ENCODE measurements at places on chromosomes 16 and 17.

GRCh38 chr16:3046641-3047386 lies 453 bp downstream of the MMP25 start:
- peaks cover 27% of the 10 kb centered on the region for H3K4me1 ChIP-seq
- no peaks in the 10 kb centered on the region for H3K36me3 ChIP-seq
- peaks cover 37% of the 10 kb centered on the region for H3K27me3 ChIP-seq
- H3K27ac ChIP-seq: no peak overlapping the region
- no peak overlapping the region for H3K4me3 ChIP-seq
- no peak for DNase-seq

DNA sequence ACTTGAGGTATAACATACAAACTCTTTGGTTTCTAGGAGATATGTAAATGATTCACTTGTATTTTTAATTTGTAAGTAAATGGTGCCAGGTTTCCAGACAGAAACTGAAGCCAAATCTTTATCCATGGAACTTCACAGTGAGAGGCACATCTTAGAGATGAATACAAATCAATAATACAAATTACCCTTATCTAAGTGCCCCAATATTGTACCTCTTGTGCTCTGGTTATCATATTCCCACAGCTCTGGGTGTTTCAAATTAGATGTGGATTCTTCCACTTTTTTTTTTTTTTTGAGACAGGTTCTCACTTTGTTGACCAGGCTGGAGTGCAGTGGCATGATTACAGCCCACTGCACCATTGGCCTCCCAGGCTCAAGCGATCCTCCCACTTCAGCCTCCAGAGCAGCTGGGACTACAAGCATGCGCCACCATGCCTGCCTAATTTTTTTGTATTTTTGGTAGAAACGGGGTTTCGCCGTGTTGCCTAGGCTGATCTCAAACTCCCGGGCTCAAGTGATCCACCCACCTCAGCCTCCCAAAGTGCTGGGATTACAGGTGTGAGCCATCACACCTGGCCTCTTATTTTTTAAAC lies 38.0 kb upstream of the DHX40 start:
- no peaks in the 10 kb centered on the region for H3K27me3 ChIP-seq
- no peaks in the 10 kb centered on the region for H3K4me1 ChIP-seq
- H3K27ac ChIP-seq: no peak overlapping the region
- H3K36me3 ChIP-seq: no peaks in the 10 kb centered on the region

- peak overlapping the region; percentile 55 for H3K4me3 ChIP-seq
- DNase-seq: peak; percentile 56
- H3K36me3 ChIP-seq: no peaks in the 10 kb centered on the region
- H3K4me1 ChIP-seq: peaks cover 40% of the 10 kb centered on the region
- H3K27me3 ChIP-seq: no peaks in the 10 kb centered on the region
Measured at GRCh38 chr16:21600031-21600773, 825 bp downstream of the METTL9 start.

DNA sequence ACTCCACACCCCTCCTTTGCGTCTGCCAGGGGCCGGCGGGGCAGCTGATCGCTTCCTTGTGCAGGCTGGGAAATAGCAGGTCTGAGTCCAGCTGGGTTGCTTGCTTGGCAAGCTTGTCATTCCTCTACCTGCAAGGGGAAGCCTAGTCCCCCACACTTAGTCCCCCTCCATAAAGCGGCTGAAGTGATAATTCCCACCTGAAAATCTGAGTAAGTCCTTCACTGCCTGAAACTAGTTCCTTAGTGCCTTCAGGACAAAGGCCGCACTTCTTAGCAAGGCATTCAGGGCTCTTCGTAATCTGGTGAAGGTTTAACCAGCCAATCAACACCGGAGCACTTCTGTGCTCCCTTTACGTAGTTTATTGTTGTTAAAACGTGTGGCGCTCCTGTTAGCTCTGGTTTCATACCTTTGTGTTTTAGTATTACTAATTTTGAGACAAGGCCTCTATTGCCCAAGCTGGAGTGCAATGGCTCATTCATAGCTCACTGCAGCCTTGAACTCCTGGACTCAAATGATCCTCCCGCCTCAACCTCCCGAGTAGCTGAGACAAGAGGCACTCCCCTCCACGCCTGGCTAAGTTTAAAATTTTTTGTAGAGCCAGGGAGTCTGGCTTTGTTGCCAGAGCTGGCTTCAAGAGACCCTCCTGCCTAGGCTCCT lies 817 bp downstream of the PSKH1 start:
- H3K4me3 ChIP-seq: peak overlapping the region; percentile 92
- no peaks in the 10 kb centered on the region for H3K36me3 ChIP-seq
- no peaks in the 10 kb centered on the region for H3K27me3 ChIP-seq

DNA sequence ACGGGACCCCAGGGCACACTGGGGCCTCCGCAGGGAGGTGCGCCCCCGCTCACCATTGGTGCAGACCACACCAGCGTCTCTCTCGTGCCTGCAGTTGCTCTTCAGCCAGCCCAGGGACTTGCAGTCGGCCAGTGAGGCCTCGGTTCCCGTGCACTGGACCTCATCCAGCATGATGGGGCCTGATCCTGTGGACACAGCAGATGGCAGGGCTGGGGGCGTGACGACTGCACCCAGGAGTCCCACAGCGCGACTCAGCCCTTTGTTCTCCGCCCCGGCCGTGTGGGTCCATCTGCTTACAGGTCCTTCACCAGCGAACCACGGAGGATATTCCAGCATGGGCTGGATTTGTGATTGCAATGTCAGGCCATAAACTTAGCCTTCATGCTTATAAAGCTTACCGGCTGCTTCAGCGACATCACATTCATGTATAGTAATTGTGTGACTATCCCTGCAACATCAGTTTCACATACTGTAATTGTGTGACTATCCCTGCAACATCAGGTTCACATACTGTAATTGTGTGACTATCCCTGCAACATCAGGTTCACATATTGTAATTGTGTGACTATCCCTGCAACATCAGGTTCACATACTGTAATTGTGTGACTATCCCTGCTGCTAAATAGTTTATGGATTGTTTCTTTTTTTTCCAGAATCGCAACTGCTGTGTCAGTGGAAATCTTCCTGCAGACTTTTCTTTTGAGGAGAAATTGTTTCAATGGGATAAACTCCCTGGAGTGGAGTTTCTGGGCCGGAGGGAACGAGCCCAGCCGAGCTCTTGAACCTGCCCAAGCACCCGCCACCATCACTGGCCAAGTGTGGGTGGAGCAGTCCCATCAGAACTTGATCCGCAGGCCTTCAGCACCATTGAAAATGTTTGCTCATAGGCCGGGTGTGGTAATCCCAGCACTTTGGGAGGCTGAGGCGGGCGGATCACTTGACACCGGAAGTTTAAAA lies 4.8 kb downstream of the LGALS3BP start:
- no peak overlapping the region for H3K27ac ChIP-seq
- no peaks in the 10 kb centered on the region for H3K36me3 ChIP-seq
- H3K4me1 ChIP-seq: peaks cover 12% of the 10 kb centered on the region

GRCh38 chr16:14667347-14668266 lies 26.5 kb downstream of the PLA2G10 start:
- no peak for DNase-seq
- H3K4me1 ChIP-seq: no peaks in the 10 kb centered on the region
- H3K27me3 ChIP-seq: no peaks in the 10 kb centered on the region
- no peak overlapping the region for H3K27ac ChIP-seq

GRCh38 chr16:20218093-20218492 lies 109.2 kb downstream of the GP2 start:
- H3K4me1 ChIP-seq: no peaks in the 10 kb centered on the region
- no peaks in the 10 kb centered on the region for H3K27me3 ChIP-seq
- H3K27ac ChIP-seq: no peak overlapping the region
- H3K36me3 ChIP-seq: no peaks in the 10 kb centered on the region
- no peak overlapping the region for H3K4me3 ChIP-seq

DNA sequence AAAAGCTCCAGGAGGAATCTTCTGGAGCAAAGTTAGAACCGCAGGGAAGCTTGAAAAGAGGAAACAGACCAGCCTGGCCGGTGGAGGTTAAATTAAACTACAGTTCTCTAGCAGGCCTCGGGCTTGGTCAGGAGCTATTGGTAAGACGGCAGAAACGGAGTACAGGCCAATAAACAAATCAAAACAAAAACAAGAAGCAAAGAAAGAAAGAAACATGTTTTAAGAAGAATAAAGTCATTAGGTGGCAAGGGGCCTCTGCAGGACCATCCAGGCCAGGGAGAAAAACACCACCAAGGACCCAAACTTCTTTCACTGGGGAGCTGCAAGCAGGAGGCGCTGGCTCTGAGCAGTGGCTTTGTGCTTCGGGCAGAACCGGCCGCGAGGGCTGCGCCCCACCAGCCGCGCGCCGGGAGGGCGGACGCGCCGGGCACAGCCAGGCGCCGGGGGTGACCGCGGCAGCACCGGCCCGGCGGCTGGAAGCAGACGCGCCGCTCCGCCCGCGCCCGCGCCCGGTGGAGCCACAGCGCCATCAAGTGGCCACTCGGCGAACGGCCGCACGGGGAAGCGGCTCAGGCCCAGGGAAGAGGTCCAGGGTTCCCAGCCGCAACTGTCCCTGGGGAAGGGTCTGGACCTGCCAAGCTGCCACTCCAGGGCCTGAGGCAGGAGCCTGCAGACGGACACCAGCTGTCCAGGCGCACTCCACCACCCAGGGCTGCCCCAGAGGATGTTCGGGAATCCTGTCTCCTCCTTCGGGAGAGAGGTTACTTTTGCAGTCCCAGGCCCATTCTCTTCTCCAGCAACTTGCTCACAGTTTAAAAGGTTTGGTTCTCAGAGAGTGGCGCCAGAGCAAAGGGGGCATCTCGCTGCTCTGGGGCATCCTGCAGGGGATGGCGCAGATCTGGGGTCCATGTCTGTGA lies 419.4 kb downstream of the SOX9 start:
- H3K36me3 ChIP-seq: no peaks in the 10 kb centered on the region
- no peak overlapping the region for H3K27ac ChIP-seq
- no peak overlapping the region for H3K4me3 ChIP-seq
- DNase-seq: peak; percentile 38
- H3K27me3 ChIP-seq: no peaks in the 10 kb centered on the region
- H3K4me1 ChIP-seq: no peaks in the 10 kb centered on the region

DNA sequence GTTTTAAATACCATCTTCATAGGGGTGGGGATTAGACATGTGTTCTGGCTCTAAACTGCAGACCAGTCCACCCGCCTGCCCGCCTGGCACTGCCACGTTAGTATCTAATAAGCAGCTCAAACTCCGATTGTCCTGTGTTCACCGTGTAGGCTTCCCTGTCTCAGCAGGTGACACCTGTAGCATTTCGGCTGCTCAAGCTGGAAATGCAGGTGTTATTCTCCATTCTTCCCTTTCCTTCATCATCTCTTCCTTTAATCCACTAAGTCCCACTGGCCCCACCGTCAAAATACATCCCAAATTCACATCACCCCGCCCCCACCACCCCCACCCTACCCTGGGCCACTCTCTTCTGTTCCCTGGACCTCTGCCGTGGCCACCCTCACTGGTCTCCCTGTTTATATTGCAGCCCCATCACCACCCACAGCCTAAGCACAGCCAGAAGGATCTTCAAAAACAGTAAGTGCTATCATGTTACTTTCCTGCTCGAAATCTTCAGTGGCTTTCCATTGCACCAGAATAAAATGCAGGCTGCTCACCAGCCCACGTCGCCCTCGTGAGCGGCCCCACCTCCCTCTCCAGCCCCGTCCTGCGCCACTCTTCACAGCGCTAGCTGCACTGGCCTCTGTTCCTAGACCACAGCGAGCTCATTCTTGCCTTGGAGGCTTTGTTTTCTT lies 65.1 kb downstream of the RTN4RL1 start:
- no peak overlapping the region for H3K27ac ChIP-seq
- DNase-seq: no peak
- H3K4me3 ChIP-seq: no peak overlapping the region
- H3K27me3 ChIP-seq: no peaks in the 10 kb centered on the region

DNA sequence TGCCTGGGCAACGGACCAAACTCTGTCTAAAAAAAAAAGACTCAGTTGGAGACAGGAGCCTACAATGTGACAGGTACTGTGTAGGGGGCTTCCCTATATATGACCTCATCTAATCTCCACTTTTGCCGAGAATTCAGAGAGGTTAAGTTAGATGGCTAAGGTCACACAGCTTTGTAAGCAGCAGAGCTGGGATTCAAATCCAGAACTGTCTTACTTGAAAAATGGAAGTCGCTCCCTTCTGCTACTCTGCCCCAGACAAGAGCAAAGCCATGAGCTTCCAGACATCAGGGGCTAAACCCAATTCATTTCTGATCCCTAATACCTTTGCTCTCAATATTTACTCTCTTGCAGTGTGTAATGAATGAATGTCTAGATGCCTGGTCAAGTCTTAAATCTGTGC lies 41.5 kb upstream of the ABCC12 start:
- H3K4me1 ChIP-seq: no peaks in the 10 kb centered on the region
- no peaks in the 10 kb centered on the region for H3K27me3 ChIP-seq
- DNase-seq: no peak
- H3K4me3 ChIP-seq: no peak overlapping the region

- no peak for DNase-seq
- H3K27ac ChIP-seq: no peak overlapping the region
- no peaks in the 10 kb centered on the region for H3K27me3 ChIP-seq
- H3K36me3 ChIP-seq: no peaks in the 10 kb centered on the region
- H3K4me3 ChIP-seq: no peak overlapping the region
Measured at GRCh38 chr16:81357711-81358260, 43.0 kb downstream of the GAN start.

- no peak overlapping the region for H3K4me3 ChIP-seq
- DNase-seq: no peak
- H3K4me1 ChIP-seq: no peaks in the 10 kb centered on the region
Measured at GRCh38 chr16:86680162-86680561, 101.8 kb downstream of the FOXL1 start.

DNA sequence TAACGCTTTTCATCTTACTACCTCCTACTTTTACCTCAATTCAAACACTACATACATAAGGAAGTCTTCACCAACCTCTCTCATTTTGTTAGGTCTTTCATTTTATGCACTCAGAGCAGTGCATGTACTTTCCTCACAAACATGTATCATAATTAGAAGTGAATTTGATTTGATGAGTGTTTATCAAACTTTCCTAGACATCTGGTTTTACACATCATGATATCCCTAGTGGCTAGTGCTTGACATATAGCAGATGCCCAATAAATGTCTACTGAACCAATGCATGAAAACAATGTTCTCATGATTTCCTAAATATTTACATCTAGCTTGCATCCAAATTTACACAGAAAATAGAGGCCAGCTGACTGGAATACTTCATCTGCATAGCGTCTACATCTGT lies 323.4 kb upstream of the KIF2B start:
- no peaks in the 10 kb centered on the region for H3K4me1 ChIP-seq
- H3K27ac ChIP-seq: no peak overlapping the region
- H3K36me3 ChIP-seq: no peaks in the 10 kb centered on the region
- no peak overlapping the region for H3K4me3 ChIP-seq
- no peak for DNase-seq

DNA sequence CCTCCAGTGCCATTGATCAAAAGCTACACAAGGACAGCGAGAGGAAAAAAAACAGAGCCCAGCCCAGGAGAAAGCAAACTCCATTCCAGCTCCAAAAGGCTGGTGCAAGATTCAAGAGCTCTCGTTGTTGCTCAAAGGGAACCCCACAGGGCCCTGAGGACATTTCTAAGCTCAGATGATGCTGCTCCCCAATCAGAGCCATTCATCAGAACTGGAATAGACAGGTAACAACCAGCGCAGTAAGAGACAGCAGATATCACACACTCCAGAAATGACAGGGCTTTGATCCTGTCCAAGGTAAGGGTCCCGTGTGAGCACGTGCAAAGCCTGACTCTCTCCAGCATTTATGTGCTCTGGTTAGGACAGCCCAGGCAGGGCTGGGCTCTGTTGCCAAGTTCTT lies 20.1 kb downstream of the PMP22 start:
- no peak overlapping the region for H3K4me3 ChIP-seq
- H3K27ac ChIP-seq: no peak overlapping the region
- no peak for DNase-seq
- H3K27me3 ChIP-seq: no peaks in the 10 kb centered on the region

All from CD8-positive, alpha-beta memory T cell (primary cell).